Caco-2 (cell line): ENCODE measurements at places on chromosomes 12 and 14. TPM values are rescaled to one million over a fixed set of nuclear protein-coding genes. Genes with fewer than 3 reads are reported as not detected.

- DNase-seq, result no peak
- H3K4me3 ChIP-seq, result no peak overlapping the region
- no peak overlapping the region for H3K27ac ChIP-seq
- no peaks in the 10 kb centered on the region for H3K27me3 ChIP-seq
Measured at GRCh38 chr14:73721101-73721821, 7.1 kb upstream of the PNMA1 start.

- H3K4me1 ChIP-seq, result peaks cover 44% of the 10 kb centered on the region
- H3K4me3 ChIP-seq, result no peak overlapping the region
- H3K36me3 ChIP-seq, result peaks cover 4% of the 10 kb centered on the region
- no peaks in the 10 kb centered on the region for H3K27me3 ChIP-seq
- no peak for DNase-seq
Measured at GRCh38 chr12:55722948-55723347, 2.8 kb downstream of the RDH5 start.

DNA sequence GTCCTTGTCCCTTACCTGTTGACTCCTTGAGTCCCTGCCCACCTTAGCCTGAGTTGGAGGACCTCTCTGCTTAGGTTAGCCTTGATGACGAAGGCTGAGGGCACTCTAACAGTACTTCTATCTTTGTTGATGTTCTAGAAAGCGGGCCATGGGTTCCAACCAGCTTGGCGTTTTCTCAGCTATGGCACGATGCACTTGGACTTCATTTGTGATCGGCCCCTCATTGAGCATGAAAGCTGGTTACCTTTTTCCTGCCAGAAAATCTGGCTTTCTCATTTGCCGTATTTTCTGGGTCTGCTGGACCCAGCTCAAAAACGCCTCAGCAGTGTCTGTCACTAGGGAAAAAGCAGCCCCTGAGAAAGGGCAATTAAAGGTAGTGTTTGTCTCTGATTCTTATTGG is 290.8 kb downstream of the EMP1 start:
- H3K4me3 ChIP-seq, result no peak overlapping the region
- no peaks in the 10 kb centered on the region for H3K36me3 ChIP-seq

- H3K36me3 ChIP-seq, result no peaks in the 10 kb centered on the region; the same call in 1 of the 2 replicates
- DNase-seq, result no peak
- H3K4me3 ChIP-seq, result peak overlapping the region; percentile 93
- no peaks in the 10 kb centered on the region for H3K27me3 ChIP-seq
- H3K4me1 ChIP-seq, result peaks cover 10% of the 10 kb centered on the region
- H3K27ac ChIP-seq, result peak overlapping the region; percentile 94
Measured at GRCh38 chr14:21436567-21437062, 19.3 kb downstream of the CHD8 start.

GRCh38 chr12:33529031-33529430 is 89.4 kb upstream of the SYT10 start:
- H3K4me1 ChIP-seq, result no peaks in the 10 kb centered on the region
- no peak overlapping the region for H3K4me3 ChIP-seq
- no peak for DNase-seq
- no peaks in the 10 kb centered on the region for H3K36me3 ChIP-seq
- H3K27me3 ChIP-seq, result no peaks in the 10 kb centered on the region

DNA sequence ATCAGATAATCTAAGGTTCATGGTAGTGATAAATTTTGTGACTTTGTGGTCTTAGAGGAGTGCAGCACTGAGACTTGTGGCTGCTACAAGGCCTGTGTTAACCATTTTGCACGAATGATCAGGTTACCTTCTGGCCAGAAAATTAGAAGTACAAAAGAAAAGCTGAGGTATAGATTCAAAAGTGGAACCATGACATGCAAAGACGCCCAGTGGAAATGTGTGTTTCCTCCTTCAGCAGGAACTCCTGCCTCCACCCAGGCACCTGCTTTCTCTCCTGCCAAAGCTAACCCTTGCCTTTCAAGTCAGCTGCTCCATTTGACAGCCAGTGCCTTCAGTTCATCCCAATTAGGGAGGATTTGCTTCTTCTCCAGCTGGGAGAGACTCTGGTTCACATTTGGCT is 10.1 kb downstream of the PDE6H start:
- no peak overlapping the region for H3K27ac ChIP-seq
- no peak overlapping the region for H3K4me3 ChIP-seq
- H3K36me3 ChIP-seq, result no peaks in the 10 kb centered on the region
- H3K27me3 ChIP-seq, result no peaks in the 10 kb centered on the region; the same call in 1 of the 2 replicates
- DNase-seq, result no peak

GRCh38 chr14:49058511-49058910 is 527.7 kb downstream of the RPS29 start:
- H3K4me1 ChIP-seq, result peaks cover 10% of the 10 kb centered on the region; the same call in 1 of the 2 replicates
- no peak overlapping the region for H3K27ac ChIP-seq
- DNase-seq, result no peak
- H3K27me3 ChIP-seq, result no peaks in the 10 kb centered on the region
- no peaks in the 10 kb centered on the region for H3K36me3 ChIP-seq

DNA sequence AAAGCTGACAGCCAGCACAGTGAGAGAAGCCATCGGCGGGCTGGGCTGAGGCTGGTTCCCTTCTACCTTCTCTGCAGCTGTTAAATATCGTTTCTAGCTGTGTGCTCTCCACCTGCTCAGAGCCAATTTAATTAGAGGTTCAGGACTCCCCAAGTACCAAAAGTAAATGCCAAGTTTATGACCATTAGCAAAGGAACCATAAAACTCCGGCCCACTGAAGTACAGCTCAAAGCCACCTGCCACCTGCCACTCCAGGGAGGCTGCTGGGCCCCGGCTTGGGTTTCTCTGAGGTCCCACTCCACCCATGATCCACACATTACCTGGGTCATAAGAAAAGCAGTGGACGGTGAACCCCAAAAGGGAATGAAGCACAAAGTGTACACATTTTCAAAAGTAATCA is 272.8 kb downstream of the KSR2 start:
- no peaks in the 10 kb centered on the region for H3K36me3 ChIP-seq
- H3K27ac ChIP-seq, result no peak overlapping the region
- H3K27me3 ChIP-seq, result no peaks in the 10 kb centered on the region

GRCh38 chr14:96752594-96752993 is 44.6 kb upstream of the VRK1 start:
- no peak overlapping the region for H3K4me3 ChIP-seq
- H3K36me3 ChIP-seq, result no peaks in the 10 kb centered on the region

GRCh38 chr14:34722723-34723545 is 8.5 kb upstream of the CFL2 start:
- DNase-seq, result peak; percentile 60
- H3K4me1 ChIP-seq, result peaks cover 7% of the 10 kb centered on the region
- H3K27me3 ChIP-seq, result no peaks in the 10 kb centered on the region

- H3K4me1 ChIP-seq, result 0 out of 2 replicates have a peak, but pooled peaks cover 4% of the 10 kb centered on the region
- no peaks in the 10 kb centered on the region for H3K27me3 ChIP-seq
- H3K27ac ChIP-seq, result no peak overlapping the region
- no peak for DNase-seq
- H3K4me3 ChIP-seq, result no peak overlapping the region
Measured at GRCh38 chr12:38911611-38912010, 6.2 kb upstream of the CPNE8 start.

GRCh38 chr12:125424909-125425308 is 359.7 kb downstream of the AACS start:
- no peak overlapping the region for H3K27ac ChIP-seq
- H3K27me3 ChIP-seq, result peaks cover 1% of the 10 kb centered on the region; the same call in 1 of the 2 replicates
- H3K36me3 ChIP-seq, result no peaks in the 10 kb centered on the region
- no peak for DNase-seq
- no peak overlapping the region for H3K4me3 ChIP-seq

DNA sequence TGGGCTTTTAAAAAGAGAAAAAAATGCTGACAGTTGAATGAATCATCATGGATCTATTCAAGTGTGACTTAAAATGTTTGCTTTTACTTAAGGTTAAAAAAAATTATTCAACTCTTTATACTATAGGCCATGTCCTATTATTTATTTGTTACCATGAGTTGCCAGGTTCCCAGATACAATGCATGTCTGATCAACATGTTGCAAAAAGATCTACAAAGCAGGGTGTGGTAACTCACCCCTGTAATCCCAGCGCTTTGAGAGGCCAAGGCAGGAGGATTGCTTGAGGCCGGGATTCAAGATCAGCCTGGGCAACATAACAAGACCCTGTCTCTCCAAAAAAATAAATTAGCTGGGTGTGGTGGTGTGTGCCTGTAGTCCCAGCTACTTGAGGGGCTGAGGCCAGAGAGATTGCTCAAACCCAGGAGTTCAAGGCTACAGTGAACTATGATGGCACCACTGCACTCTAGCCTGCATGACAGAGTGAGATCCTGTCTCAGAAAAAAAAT is 460.8 kb downstream of the BCAT1 start:
- H3K27ac ChIP-seq, result no peak overlapping the region
- H3K27me3 ChIP-seq, result no peaks in the 10 kb centered on the region
- no peak for DNase-seq
- H3K36me3 ChIP-seq, result no peaks in the 10 kb centered on the region
- H3K4me1 ChIP-seq, result no peaks in the 10 kb centered on the region
- H3K4me3 ChIP-seq, result no peak overlapping the region

DNA sequence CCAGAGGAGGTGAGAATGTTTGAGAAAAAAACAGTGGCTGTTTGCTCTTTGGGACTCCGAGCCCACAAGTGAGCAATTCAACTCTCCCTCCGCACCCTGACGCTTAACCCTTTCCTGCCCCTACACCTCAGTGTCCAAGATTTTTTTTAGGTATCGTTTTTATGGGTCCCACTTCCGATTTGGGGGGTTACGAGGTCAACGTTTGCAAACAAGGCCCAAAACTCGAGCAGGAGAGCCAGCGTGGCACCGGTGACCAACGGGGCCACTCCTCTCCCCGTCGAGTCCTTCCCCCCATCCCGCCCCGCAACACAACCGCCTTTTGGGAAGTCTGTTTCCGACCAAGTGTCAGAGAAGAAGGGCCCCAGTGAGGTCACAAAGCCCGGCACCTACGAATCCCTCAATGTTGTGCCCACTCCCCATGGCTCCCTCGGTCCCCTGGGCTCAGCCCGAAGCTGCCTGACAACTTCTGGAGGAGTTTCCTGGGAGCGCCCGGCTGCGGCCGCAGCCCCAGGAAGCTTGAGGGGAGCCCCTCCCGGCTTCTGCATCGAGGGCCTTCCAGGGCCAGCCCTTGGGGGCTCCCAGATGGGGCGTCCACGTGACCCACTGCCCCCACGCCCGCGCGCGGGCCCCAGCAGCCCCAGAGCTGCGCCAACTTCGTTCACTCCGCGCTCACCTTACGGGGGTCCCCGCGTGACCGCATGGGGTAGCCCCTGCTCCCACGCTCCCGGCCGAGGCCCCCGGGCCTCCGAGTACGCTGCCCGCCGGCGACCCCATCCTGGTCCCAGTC is 1.2 kb downstream of the CDK2AP1 start:
- 0 out of 2 replicates have a peak, but pooled peaks cover 5% of the 10 kb centered on the region for H3K4me1 ChIP-seq
- peak overlapping the region; percentile 50 for H3K27ac ChIP-seq
- no peaks in the 10 kb centered on the region for H3K27me3 ChIP-seq
- H3K36me3 ChIP-seq, result no peaks in the 10 kb centered on the region; the same call in 1 of the 2 replicates
- H3K4me3 ChIP-seq, result peak overlapping the region; percentile 63

GRCh38 chr12:6377667-6377994 is 2.3 kb upstream of the SCNN1A start:
- no peaks in the 10 kb centered on the region for H3K36me3 ChIP-seq
- peak overlapping the region; percentile 94 for H3K27ac ChIP-seq
- peaks cover 63% of the 10 kb centered on the region for H3K4me1 ChIP-seq

DNA sequence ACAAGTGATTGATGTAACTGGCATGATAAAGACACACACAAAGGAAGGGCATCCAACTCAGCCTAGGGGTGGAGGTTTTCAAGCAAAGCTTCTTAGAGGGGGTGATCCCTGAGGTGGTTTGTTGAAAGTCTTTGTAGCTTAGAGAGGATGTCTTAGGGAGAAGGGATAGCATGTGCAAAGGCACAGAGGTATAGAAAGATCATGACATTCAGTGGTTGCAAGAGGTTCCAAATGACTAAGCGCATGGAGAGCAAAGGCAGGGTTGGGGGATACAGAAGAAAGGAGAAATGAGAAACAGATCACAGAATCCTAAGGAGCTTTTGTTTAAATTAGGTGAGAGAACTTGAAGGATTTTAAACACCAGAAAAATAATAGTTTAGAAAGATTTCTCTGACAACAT is 5.2 kb upstream of the CCT2 start:
- no peaks in the 10 kb centered on the region for H3K4me1 ChIP-seq
- no peak overlapping the region for H3K4me3 ChIP-seq
- DNase-seq, result no peak
- H3K27me3 ChIP-seq, result no peaks in the 10 kb centered on the region

DNA sequence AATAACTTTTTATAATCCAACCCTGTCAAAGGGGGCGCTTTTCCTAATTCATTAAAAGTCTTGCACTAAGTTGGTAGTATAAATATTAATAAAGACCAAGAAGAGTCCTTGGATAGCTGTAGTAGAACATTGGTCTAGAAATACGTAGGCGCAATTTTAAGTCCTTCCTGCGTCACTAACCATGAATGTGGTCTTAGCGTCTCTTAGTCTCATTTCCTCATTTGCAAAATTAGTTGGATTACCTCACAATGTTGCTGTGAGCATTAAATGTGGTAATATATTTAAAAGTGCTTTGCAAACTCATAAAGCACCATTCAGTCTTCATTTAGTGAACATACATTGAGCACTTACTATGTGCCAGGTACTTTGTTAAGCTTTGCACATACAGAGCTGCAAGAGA is 149.7 kb downstream of the AEBP2 start:
- H3K27me3 ChIP-seq, result no peaks in the 10 kb centered on the region
- H3K36me3 ChIP-seq, result no peaks in the 10 kb centered on the region
- DNase-seq, result no peak
- no peaks in the 10 kb centered on the region for H3K4me1 ChIP-seq

DNA sequence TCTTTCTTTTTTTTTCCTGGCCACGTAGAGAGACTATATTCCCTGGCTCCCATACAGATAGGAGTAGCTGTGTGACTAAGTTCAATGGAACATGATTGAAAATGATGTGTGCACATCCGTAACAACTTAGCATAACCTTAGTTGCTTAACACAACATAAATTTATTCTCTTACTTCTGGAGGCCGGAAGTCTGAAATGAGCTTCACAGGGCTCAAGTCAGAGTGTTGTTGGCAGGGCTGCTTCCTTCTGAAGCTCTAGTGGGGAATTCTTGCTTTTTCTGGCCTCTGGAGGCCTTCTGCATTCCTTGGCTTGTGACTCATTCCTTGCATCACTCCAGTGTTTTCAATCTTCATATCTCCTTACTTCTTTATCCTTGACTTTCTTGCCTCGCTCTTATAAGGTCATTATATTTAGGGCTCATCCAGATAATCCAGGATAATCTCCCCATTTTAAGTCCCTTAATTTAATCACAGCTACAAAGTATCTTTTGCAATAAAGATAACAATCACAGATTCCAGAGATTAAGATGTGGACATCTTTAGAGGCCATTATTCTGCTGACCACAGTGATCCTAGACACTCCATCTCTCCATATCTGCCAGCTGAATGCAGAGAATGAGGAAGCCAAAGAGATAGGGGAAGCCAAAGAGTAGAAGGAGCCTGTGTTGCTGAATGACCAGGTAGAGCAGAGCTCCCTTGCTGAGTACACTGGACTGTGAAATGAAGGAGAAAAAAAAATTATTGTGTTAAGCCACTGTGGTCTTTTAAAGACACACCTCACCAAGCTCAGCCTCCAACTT is 21.0 kb upstream of the SNX6 start:
- H3K4me1 ChIP-seq, result peaks cover 46% of the 10 kb centered on the region
- H3K27me3 ChIP-seq, result no peaks in the 10 kb centered on the region
- DNase-seq, result peak; percentile 74
- no peak overlapping the region for H3K27ac ChIP-seq

- DNase-seq, result no peak
- H3K27ac ChIP-seq, result no peak overlapping the region
- no peak overlapping the region for H3K4me3 ChIP-seq
- no peaks in the 10 kb centered on the region for H3K4me1 ChIP-seq
Measured at GRCh38 chr12:128798571-128799341, 25.0 kb downstream of the SLC15A4 start.

Gene B4GALNT3
- 77.9 and 78.1 TPM in 2 replicates for total RNA-seq

Gene AKAP6
- 3.0 and 3.4 TPM in 2 replicates for total RNA-seq

Gene CDCA3
- total RNA-seq, result 147 and 152 TPM in 2 replicates

Gene MEG3
- total RNA-seq, result 0.37 TPM in 1 of 2 replicates, not detected in the other

Gene FGF6
- total RNA-seq, result not detected in 2 replicates

Gene FAM90A1
- 0.14 and 0.34 TPM in 2 replicates for total RNA-seq

Gene KRT77
- not detected in 2 replicates for total RNA-seq

Gene MYF6
- not detected in 2 replicates for total RNA-seq

Gene IL26
- not detected in 2 replicates for total RNA-seq

Gene TPH2
- total RNA-seq, result not detected in 2 replicates
